ENCODE measurements at places on chromosomes 6 and 20. TPM values are rescaled to one million over a fixed set of nuclear protein-coding genes. Genes with fewer than 3 reads are reported as not detected.

The TRAM2 gene
- total RNA-seq = 2.5 TPM

The GMNN gene
- total RNA-seq = 12.1 TPM

The TOMM34 gene
- total RNA-seq = 15.5 TPM

The ZDHHC14 gene
- total RNA-seq = 7.4 TPM

- no peak for ATAC-seq
Observed at GRCh38 chr6:104600639-104600931, 259.1 kb downstream of the HACE1 start.

- ATAC-seq = no peak
Observed at GRCh38 chr20:58090161-58090560, 138.3 kb downstream of the ANKRD60 start.

- no peak for ATAC-seq
Observed at GRCh38 chr6:123214433-123214832, 218.4 kb downstream of the CLVS2 start.

DNA sequence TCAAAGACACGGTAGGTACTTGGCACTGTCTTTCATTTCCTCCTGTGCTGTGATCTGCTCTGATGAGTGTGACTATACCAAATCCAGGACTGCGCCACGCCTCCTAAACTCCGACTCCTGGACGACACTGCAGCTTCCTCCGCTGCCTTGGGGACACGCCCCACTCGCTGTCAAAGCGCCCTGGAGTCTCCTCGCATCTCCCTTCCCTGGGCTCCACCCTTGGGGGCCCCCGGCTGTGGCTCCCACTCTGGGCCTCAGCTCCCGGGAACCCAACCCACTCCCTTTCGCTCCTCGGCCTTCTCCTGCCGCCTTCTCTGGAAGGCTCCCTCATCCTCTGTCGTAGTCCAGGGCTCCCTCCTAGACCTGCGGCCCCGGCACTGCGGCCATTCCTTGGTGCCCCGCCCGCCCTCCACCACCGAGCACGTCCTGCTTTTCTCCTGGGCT, 61.2 kb downstream of the RSPH3 start:
- no peak for ATAC-seq

DNA sequence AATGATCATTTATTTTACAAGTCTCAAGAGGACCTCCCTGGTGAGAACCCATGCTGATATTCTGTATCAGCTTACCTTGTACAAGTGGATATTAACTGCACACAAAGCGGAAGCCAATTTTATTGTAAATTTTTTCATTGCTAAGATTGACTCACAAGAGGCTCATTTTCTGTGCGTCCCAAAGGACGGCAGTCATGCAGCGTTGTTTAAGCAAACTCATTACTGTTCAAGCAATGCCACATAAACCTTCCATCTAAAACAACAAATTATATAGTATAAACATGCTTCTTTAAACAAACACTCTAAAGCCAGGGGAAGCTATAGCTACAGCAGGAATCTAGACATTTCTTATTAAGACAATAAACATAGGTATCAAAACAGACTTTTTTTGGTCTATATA, 575.3 kb downstream of the FRK start:
- ATAC-seq = no peak

DNA sequence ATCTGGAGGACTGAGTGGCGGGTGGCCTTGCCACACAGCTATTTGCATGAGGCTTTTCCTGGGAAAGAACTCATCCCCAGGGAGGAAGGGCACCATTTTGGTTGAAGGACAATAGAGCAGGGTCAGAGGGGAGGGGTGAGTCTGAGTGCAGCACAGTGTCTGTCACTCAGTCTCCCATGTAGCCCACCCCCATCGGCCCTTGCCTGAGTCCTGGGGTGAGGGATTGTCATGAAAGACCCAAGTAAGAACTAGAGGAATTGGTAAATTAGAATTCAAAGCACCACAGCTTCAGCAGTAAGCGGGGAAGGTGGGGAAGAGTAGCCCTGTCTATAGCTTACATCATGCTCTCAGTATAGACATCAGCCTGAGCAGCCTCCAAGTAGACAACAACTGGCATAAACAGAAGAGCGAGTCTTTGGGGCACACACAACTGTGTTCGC, 90.4 kb upstream of the TMEM30A start:
- ATAC-seq = peak; percentile 84
